ENCODE measurements at places on chromosomes 5 and 9.
A peak's percentile ranks its signal among the peaks of the same experiment; 100 is the strongest.

- peak; percentile 25 for DNase-seq
Measured at GRCh38 chr5:150625831-150626746, 14.4 kb upstream of the SYNPO start.

DNA sequence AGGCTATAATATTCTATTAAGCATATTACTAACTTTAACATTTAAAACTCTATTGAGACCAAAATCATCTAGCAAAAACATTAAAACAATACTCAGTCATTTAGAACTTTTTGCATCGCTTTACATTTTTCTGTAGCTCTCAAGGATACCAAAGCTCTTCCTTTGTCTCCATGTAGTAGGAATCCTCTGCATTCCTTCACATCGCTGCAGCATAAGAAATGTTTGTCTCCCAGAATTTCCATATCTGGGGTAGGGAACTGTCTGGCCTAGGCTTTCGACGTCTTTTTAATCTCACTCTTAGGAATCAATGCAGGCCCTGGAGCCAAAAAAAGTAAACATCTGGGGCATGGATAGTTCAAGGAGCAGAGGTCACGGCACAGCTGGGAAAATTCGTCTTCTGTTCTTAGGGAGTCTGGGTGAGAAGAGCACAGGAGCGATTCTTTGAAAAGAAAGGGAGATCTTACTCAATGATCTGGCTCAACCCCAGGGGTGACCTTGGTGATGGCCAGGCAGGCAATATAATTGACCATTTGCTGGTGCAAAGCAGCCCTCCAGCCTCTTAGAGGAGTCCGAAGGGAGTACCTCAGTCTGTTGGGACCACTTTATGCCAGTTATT is 23.2 kb upstream of the RAI14 start:
- DNase-seq = no peak

DNA sequence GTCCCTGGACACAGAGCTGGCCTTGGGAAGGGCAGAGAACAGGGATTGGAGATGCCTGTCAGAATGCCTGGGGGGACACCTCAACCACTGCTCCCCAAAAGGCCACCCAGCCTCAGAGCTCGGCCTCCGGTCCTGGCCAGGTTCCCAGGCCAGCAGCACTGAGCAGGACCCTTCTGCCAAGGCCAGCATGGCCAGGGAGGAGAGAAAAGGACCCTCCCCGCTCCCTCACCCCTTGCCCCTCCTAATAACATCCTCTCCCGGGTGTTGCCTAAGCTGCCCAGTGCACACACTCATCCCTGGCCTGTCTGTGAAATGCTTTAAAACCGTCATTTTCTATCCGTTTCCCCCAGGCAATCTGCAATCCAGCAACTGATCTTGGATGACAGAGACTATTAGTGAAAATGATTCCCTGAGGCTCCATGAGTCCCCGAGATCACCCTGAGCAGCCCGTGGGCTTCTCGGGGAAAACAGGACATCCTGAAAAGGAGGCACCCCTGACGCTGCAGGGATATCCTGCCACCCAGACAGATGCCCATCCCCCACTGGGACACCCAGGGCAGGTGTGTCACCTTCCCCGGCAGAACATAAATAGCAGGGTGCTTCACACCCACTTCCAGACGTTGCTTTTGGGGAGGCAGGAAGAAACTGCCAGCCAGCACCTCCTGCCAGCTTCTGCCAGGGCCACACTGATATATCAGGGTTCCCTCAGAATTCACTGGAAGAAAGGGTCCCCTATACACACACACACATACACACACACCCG is 75.3 kb downstream of the ADAMTS2 start:
- no peak for DNase-seq

- DNase-seq = no peak
Measured at GRCh38 chr5:111043712-111044506, 27.6 kb upstream of the TSLP start.

DNA sequence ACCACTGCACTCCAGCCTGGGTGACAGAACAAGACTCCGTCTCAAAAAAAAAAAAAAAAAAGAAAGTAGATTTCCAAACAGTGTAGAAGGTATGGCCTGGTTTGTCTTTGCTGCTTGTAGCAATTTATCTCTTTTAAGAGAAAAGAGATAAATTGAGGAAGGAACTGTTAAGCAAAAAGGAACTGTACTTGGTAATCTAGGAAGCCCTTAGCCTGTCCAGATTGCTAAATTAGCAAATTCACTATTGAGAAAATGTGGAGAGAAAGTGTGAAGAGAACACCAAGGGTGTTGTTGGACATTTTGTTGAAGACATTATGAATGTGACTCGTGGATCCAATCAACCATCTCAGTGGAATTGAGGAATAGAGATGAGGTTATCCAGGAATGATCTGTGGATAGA is 13.0 kb upstream of the SUSD3 start:
- no peak for DNase-seq
